ENCODE measurements at places on chromosomes 5 and 9.

DNA sequence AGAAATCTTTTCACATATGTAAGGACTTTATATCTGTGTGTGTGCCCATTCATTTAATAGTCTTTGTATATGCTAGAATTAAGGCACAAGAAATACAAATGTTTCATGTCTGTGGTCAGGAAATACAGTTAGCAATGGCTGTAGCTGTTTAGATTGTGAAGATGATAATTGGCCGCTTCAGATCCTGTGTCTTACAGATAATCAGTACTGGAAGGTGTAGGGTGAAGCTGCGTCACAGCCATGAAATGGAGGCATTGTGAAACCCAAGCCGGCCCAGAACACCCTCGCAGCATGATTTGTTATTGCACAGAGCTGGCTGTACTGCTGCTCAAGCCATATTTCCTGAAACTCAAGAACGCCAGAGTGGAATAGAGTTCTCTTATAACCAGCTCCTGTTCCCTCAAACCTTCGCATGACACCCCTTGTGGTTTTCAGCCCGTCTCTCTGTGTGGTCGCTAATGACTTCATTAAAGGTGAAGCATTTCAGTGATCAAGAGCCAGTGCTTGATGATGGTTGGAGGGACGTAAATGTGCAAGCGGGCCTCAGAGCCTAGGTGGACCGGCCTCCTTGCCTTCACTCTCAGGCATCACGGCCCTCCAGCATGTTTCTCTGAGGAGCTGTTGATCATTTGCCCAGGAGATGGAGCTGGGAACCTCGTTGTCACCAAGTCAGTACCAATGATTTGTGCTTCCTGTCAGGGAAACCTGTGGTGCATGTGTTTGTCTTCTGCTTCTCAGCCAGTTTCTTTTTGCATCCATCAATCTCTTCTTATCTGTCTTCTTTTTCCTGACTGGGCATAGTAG, 80.1 kb downstream of the F2RL2 start:
- DNase-seq = peak; percentile 77

- no peak for DNase-seq
Observed at GRCh38 chr5:32095261-32095671, 78.9 kb downstream of the GOLPH3 start.

DNA sequence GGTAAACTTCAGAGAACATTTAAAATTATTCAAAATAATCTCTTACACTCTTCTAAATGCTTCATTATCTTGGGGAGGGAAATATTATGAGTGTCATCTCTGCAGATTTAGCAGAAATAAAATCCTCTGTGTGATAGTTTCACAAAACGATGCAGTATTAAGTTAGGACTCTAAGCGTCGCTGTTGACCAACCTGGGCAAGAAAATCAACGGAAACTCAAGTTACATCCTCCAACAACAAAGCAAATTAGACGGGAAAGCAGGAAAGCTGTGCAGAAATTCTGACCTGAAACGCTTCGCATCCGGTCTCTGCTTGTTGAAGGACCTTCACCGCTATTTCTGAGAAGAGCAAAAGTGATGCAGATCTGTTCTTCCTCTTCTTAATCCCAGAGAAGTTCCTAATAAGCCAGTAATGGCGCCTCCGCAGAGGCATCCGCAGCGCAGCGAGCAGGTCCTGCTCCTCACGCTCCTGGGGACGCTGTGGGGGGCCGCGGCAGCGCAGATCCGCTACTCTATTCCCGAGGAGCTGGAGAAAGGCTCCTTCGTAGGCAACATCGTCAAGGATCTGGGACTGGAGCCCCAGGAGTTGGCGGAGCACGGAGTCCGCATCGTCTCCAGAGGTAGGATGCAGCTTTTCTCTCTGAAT, at the start of gene PCDHGA6:
PCDHGA6 (plus strand) TSS at position 219 of the 645 bp plus-strand sequence; CDS start at position 412, 193 bp downstream.
- DNase-seq = no peak

GRCh38 chr5:21862986-21863385, 990.2 kb downstream of the CDH12 start:
- DNase-seq = no peak

DNA sequence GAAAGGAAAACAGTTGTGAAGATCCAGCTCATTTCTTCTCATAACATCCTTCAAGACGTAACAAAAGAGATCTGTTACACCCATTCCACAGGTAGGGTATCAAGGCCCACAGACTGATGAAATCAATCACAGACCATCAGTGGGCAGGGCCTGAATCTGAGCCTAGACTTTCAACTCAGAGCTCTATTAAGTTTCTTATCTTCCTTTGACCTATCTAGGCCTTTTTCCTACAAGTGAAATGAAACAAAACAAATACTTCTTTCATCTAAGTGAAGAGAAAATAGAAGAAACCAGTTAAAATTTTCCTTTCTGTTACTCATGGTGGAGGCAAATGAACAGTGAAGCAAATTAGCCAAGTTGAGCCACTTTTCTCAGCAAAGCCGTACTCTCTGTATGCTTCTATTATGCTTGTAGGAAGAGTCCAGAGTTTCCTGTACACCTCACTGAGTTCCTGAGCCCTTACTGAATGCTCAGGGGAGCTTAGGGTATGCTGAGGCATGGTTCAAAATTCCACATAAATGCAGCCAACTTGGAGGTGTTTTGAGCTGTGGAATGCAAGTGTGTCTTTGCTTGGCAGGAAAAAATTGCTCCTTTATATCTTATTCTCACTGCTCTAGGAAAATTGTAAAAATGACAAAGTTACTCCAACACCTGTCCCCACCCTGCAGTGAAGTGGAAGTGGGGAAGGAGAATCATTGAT, 91.9 kb downstream of the FEM1C start:
- no peak for DNase-seq

DNA sequence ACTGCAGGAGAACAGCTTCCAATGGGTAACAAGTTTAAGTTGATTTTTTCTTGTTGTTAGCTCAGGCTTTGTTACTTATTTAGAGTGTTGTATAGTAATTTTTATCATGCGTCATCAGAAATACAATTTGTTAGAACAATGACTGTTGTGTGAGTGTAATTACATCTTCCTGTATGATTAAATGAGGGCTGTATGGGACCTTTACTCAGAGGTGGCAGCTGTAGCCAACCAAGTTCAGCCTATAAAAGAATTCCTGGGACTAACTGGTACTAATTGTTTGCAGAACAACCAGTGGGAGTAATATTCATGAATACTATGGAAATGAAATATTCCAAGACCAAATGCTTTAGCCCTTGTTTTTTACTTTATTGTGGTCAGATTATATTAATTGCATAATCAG, 30.8 kb upstream of the TJP2 start:
- no peak for DNase-seq

DNA sequence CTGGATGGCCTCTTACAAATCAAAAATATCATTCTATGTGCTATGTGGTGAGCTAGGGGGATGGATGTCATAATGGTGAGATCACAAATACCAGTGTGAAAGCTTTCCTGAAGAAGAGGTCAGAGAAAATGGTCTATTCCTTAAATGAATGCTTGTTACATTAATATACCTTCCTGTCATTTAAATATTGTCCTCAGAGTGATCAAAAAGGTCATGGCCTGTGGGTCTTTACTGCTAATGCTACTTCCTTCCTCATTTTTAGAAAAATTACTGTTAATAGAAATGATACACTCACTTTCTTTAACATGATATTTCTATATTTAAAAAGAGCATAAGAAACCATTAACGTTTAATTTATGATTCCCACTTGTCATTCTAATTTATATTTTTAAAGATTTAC, 9.7 kb downstream of the OMD start:
- no peak for DNase-seq

DNA sequence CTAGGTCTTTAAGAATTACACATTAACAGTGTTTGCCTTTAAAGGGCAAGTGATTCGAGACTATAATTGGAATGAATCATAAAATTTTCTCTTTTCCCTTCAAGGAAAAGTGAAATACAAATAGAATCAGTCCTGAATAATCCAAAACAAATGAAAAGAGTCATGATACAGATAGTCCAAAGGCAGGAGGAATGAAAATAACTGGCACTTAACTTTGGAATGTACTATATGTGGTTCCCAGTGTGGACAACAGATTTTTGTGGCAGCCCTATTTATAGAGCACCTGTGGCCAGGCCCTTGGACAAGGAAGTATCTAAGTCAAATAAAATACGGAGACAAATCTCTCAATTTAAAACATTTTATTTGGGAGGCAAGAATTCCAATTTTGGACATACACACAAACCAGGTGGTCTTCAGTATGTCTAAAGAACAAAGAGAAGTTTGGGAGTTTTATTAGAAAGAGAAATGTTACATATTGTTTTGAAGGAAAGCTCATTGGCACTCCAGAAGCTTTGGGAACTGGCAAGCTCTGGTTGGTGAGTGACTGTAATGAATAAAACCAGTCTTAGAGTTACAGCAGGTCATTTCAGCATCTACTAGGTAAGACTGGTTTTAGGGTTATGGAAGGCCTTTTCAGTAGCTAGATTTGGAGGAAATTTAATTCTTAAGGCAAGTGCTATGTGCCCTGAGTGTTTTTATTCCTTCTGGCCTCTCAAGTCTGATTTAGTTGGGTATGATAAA, 116.0 kb upstream of the PAM start:
- no peak for DNase-seq

GRCh38 chr9:113370806-113371325, 5.9 kb downstream of the HDHD3 start:
- no peak for DNase-seq

DNA sequence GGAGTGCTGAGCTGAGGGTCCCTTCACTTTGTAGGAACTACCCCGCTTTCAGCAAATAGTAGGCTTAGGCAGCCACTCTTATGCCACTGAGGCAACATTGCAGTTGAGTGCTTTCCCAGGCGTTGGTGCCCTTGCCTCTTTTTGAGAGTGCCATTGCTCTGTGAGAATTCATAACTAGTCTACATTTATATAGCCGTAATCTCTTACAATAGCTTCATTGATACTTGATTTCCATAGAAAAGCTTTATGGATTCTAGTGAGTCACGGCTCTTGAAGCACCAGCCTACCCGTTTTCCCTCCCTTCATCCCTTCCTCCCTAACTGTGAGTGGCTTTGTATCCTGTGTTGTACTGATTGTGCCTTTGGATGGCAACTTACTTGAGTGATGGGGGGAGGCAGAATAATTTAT, 283.9 kb downstream of the AOPEP start:
- DNase-seq = no peak

DNA sequence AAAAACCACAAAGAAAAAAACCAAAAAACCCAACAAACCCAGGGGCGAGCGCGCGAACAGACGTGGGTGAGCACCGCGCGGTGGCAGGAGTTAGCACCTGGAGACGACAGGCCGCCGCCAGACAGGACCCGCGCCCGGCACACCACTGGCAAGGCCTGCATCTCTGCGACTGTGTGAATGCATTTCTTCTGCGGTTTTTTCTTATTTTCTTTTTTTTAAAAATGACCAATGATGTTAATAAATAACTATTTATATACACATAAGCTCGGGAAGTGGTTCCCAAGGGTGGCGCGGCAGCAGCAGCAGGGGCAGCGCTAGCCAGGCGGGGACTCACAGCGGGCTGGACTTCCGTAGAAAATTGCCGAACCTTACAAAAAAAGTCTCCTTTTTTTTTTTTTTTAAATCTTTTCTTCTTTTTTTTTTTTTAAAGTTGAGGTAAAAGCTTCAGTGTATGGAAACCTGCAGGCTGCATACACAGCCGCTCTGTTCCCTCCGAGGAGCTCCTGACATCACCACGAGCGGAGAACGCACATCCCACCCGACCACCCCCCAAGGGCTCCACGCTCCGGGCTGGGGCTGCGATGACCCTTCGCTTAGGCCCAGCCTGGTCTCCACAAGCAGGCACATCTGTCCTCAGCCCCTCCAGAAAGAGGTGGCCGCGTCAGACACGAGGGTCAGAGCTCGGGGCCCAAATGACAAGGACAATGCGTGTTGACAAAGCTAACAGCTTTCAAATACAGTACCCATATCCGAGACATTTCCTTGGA, 7.4 kb downstream of the BRD3OS start:
- DNase-seq = no peak

GRCh38 chr5:165477546-165477945, 1972.1 kb downstream of the MAT2B start:
- no peak for DNase-seq

- DNase-seq = no peak
Observed at GRCh38 chr9:91837981-91838731, 111.9 kb downstream of the ROR2 start.

DNA sequence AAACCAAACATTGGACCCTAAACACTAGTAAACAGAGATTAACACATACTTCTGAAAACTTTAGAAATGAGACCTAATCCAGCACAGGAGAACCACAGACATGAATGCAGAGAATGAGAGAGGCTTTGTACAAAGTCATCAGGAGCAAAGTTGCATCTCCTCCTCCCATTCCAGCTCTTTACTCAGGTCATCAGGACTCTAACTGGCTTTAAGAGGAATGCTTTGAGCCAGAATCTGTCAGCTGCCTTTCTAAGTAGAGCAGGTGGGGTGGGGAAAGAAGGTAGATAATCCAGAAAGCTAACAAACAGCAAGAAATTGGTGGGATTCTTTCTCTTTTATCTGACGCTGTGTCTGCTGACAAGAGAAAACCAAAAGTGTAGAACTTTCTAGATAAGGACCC, 582.7 kb upstream of the DMAC1 start:
- DNase-seq = no peak

DNA sequence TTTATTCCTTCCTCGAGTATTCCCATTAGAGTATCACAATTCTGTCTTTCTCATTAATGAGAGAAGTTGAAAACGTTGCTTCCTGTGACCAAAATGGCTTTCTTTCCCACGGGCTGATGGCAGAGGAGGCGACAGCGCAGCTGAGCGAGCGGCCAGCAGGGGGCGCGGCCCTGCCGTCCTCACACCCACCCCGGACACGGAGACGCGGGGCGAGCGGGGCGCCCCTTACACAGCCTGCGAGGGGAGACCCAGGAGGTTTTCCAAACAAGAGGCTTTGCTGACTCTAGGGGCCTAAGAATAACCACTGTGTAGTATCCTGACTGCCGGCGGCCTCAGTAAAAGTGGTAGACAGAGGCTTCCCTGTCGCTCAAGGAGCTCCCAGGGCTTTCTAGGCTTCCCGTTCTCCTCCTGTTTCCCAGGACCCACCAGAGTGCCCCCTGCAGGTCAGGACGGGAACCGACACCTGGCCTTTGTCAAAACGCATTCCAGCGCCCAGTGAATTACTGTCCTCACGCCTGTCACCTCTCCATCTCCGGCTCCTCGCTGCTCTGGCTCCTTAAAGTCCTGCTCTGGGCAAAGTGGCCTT, 27.3 kb upstream of the FGF1 start:
- peak; percentile 93 for DNase-seq

- peak; percentile 73 for DNase-seq
Observed at GRCh38 chr9:136978073-136978864, 965 bp downstream of the PTGDS start.

- DNase-seq = no peak
Observed at GRCh38 chr9:100729336-100729895, 151.5 kb downstream of the CAVIN4 start.

DNA sequence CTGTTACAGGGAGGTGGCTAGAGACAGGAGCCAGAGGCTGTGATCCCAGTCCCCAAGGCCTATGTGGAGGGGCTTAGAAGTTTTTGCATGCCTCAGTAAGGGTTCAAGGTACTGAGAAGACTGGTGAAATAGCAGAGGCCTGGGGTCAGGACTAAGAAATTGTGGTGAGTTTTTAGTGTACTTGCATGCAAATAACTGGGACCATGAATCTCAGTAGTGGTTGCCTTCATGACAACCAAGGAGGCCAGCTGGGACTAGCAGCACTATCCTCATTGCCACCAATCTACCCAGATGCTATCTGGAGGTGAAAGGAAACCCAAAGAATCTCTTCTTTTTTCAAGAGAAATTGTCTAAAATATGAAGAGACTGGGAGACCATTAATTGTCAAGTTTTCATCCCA, 395.1 kb downstream of the CETN3 start:
- no peak for DNase-seq

- no peak for DNase-seq
Observed at GRCh38 chr5:136526021-136526420, 160.7 kb upstream of the TRPC7 start.

GRCh38 chr5:178330791-178331404, 98.3 kb upstream of the PHYKPL start:
- DNase-seq = no peak

GRCh38 chr5:73519531-73520283, 21.5 kb downstream of the BTF3 start:
- DNase-seq = peak; percentile 75
